ENCODE measurements at places on chromosomes 5 and 9.
A peak's percentile ranks its signal among the peaks of the same experiment; 100 is the strongest.

DNA sequence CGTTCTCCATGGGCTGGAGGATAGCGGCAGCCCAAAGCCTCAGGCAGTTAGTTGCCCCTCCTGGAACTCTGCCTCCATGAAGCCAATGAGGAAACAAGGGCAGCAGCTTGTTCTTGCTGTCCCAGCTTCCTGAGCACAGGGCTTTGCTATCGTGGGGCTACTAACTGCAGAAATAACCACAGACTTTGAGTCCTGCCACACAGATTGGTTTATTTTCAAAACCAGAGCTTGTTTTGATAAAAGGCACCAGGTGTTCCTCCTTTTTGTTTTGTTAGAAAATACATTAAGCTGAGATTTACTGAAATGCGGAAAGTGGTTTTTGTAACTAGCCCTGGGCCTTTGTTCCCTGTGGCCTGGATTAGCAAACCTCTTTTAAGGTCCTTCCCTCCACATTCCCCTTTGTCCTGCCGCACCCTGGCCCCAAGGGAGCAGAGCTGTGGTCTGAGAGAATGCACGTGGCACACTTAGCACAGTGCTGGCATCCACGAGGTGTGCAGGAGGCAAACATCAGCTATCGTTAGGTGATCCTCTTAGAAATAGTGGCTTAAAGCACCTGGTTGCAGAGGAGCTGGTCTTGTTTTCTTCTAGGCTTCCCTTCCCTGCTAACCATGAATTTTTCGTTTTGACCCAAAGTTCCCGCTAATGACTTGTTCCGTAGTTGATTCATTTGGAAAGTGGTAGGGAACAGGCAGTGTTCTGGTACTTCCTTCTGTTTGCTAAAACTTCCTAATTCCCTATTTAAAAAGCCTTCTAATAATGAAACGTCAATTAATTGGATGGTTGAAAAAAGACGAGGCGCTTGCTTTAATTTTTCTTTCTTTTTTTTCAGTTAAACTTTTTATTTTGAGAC lies 21.5 kb downstream of the MVB12B start:
- DNase-seq: no peak

DNA sequence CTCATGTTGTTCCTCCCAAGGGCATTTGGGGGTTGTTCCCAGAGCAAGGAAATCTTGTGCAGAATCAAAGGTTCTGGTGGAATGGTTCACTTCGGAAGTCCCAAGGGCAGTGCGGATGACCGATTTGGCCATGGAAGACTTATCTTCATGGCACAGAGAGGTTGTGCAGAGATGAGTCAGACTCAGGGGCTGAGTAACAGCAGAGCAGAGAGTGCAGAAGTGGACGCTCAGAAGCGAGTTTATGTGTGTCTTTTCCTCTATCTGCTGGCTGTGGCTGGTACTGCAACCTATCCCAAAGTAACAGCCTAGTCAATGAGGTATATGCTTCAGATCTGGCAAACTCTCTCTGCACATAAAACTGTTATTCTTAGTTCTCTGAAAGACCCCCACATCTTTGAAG lies 118.1 kb downstream of the DPYSL3 start:
- DNase-seq: peak; percentile 90

DNA sequence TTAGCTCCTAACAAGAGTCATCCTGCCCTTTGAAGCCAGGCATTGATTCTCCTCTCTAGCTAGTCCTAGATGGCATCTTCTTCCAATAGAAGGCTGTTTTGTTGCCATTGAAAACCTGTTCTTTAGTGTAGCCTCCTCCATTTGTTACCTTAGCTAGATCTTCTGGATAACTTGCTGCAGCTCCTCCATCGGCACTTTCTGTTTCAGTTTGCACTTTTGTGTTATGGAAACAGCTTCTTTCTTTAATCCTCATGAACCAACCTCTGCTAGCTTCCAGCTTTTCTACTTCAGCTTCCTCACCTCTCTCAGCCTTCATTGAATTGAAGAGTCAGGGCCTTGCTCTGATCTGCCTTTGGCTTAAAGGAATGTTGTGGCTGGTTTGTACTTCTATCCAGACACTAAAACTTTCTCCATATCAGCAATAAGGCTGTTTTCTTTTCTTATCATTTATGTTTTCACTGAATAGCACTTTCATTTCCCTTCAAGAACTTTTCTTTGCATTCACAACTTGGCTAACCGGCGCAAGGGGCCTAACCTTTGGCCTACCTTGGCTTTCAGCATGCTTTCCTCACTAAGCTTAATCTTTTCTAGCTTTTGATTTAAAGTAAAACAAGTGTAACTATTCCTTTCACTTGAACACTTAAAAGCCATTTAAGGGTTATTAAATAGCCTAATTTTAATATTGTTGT lies 166.5 kb upstream of the SLC12A2 start:
- peak; percentile 39 for DNase-seq

DNA sequence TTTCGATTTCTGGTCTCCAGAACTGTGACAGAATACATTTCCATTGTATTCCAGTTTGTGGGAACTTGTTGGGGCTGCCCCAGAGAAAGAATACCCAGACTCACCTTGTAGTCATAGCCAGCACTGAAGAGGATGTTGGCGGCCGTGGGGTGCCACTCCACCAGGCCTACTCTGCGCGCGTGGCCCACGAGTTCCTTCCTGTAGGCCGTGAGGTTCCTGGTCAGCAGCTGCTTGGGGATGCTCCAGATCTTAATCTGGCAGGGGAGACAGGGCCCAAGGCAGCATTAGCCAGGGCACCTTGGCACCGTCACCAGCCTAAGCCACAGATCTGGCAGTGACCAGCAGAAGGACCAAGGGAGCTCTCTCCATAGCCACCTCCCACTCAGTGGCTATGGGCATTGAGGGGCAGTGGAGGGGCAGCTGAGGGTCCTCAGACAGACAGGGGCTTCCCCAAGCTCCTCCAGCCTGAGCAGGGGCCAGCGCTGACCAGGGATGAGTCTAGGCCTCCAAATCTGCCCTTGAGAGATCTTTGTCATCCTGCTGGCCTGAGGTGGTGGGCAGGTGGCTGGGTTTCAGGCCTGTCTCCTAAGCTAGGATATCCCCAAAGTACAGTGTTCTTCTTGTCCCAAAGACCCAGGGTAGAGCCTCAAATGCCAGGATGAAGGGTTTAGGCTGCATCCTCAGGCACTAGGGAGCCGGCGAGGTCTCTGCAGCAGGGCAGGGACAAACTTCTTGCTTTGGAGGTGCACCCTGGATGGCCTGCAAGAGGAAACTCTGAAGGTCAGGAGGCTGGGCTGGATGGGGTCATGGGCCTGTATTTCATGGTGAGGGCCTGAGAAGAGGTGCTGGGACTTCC lies 15.9 kb upstream of the TRIM14 start:
- no peak for DNase-seq

- DNase-seq: peak; percentile 65
These were observed 42.5 kb upstream of the RIC1 start for GRCh38 chr9:5586391-5586802.

Data from choroid plexus epithelial cell (primary cell).